Cortex of kidney (tissue), 1 donor: ENCODE measurements at places on chromosomes 7 and 10.

GRCh38 chr10:49172777-49173132, 15.4 kb downstream of the TMEM273 start:
- DNase-seq, result no peak

DNA sequence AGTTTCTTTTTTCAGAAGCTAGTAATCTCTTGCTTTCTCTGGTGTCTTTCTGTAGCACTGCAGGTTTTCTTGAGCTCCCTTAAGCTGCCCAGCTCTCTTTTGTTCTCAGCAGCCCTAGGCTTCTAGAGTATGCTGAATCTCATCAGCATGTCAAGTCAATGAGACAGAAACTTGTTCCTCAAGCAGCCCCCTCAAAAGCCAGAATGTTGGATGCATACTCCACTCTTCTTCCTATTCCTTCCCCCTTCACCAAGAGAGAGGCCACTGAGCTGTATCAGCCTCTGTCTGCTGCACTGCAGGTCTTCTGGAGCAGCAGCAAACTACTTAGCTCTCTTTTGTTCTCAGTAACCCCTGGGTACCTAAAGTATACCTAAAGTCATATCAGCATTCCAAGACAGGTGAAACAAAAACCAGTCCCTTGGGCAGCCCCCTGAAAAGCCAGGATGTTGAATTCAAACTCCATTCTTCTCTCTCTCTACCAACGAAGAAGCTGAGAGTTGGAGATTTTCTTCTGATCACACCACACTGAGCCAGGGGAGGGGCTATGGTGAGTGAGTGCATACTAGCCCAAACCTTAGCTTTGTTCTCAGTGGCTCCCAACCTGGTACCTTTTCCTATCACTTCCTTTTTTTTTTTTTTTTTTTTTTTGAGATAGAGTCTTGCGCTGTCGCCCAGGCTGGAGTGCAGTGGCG, 73.3 kb upstream of the WAC start:
- no peak for DNase-seq

GRCh38 chr10:130741901-130742855, 569.3 kb downstream of the TCERG1L start:
- no peak for DNase-seq

GRCh38 chr7:102306916-102307677, 20.4 kb downstream of the SH2B2 start:
- no peak for DNase-seq

DNA sequence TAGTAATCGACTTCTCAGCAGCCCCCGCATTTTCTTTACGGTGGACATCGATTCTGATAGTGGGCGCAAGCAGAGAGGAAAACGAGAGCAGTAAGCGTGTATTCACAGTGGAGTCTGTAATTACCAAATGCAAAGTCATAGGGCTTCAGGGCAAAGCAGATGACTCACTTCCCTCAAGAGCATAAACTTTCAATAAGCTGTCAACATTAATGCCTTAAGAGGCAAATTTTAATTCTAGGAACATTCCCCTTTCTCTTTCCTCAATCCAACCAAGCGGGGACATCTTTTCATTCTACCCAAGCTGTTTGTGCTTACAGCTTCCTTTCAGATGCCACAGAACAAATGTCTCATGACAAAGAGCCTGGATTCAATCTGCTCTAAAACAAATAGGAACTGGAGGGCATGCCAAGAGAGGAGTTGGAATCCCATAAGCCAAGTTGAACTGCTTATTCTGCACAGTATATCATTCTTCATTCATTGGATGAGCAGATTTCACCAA, 48.6 kb downstream of the MALSU1 start:
- DNase-seq, result no peak

DNA sequence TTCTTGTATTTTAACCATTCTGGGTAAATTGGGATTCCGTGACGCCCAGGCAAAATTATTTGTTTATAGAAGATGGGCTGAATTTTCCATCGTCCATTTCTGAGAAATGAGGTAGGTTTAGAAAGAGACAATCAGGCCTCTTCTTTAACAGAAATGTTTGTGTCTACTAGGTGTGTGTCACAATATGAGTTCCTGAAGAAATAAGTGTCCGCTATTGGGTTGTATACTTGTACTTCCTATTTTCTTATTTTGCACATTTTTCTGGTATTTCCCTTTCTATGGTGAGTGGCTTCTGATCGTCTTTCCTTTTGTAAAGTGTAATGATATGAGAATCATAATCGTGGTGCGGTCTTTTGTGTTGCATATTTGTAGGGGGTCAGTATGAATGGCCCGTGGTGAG, 83.9 kb downstream of the TCF7L2 start:
- DNase-seq, result no peak

DNA sequence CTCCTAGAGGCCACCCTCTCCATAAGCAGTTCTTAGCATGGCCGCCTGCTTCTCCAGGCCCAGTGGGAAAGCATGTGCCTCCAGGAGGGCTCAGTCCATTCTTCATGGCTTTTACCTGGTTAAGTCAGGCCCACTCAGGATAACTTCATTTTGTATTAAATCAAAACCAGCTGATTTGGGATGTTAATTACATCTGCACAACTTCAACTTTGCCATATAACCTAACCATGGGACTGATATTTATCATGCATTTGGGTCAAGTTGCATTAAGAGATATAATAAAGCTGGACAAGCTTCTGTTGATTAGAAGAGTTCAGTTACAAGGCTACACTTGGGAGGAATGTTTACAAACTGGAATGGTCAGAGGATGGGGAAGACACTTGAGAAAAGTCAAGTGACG, 65.5 kb downstream of the EGFR start:
- no peak for DNase-seq

GRCh38 chr7:98670186-98670585, 53.1 kb downstream of the NPTX2 start:
- no peak for DNase-seq
